Stimulated activated naive CD8-positive, alpha-beta T cell treated with anti-CD3 and anti-CD28 coated beads, Interleukin-15, amount 100 ng/mL, for 72 hours (primary cell): ENCODE measurements at places on chromosomes 12 and 14.

GRCh38 chr12:66823857-66824570, 145.1 kb upstream of the GRIP1 start:
- DNase-seq = no peak

DNA sequence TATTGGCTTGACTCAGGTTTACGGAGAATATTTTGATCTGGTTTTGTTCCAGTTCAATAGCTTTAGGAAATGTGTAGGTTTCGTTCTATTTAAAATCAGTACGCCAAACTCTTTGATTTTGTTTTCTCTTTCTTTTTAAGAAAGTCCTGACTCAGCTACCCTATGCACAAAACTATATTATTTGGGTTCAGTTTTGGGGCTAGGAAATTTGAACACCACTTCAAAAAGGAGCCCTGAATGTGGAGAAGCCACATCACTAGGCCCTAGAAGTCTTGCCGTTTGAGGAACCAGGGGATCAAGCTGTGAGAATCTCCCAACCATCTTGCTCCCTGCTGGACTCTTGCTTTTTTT, 168.2 kb upstream of the BCL2L14 start:
- no peak for DNase-seq

- no peak for DNase-seq
Observed at GRCh38 chr14:23009483-23009938, 432 bp downstream of the C14orf93 start.

- no peak for DNase-seq
Observed at GRCh38 chr14:76881348-76881747, 55.1 kb downstream of the LRRC74A start.

GRCh38 chr12:53103860-53104305, 597 bp downstream of the SOAT2 start:
- DNase-seq = no peak

GRCh38 chr12:26077915-26078702, 46.7 kb downstream of the BHLHE41 start:
- no peak for DNase-seq

DNA sequence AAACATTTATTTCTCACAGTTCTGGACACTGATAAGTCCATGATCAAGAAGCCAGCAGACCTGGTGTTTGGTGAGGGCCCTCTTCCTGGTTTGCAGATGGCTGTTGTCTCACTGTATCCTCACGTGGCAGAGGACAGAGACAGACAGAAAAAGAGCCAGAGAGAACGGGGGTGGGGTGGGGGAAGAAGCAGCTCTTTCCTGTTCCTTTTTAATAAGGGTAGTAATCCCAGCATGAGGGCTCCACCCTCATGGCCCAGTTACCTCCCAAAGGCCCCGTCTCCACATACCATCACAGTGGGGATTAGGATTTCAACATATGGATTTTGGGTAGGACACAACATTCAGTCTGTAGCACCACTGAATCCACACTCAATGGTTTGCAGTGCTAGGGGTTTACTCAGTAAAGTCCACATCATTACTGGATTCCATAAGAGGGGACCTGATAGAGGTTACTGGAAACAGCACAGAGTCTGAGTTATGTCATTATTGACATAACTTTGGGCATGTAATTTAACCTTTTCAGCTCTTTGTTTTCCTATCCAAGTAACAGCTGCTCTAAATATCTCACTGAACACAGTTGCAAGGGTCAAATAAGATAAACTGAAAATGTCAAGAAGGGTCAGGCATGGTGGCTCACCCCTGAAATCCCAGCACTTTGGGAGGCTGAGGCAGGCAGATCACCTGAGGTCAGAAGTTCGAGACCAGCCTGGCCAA, 53.2 kb downstream of the RPAP3 start:
- no peak for DNase-seq

GRCh38 chr12:76871742-76872141, 7.1 kb downstream of the CSRP2 start:
- no peak for DNase-seq

DNA sequence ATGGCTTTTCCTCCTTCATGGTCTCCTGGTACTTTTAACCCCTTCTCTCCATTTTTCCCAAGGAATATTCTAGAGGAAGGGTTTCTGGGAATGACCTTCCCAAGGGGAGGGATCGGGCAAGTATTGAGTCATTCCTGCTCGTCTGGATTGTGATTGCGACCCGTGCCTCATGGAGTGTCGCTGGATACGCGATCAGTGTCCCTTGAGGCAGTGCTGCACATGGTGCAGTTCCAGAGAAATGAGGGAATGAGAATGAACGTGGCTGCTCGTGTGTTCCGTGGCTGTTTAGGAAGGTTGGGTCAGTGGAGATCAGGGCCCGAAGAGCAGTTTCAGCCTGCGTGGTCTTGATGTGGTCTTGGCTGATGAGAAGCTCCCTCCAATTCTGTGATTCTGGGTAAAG, 234.4 kb downstream of the CACNA1C start:
- DNase-seq = no peak

DNA sequence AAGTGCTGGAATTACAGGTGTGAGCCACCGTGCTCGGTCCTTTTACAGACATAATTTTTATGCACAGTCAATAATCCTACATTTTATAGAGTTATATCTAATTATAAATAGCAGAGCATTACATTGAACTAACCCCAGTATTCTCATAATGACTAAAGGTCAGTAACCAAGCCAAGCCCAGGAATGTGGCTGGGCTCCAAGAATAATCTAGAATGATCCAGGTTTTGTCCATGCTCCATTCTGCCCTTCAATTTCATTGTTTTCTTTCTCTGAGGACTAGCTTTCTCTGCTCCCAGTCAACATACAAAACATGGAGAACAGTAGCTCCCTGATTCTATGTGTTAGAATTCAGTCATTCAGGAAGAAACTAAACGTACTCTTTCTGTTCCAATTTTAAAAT, 92.1 kb upstream of the KRR1 start:
- DNase-seq = no peak

DNA sequence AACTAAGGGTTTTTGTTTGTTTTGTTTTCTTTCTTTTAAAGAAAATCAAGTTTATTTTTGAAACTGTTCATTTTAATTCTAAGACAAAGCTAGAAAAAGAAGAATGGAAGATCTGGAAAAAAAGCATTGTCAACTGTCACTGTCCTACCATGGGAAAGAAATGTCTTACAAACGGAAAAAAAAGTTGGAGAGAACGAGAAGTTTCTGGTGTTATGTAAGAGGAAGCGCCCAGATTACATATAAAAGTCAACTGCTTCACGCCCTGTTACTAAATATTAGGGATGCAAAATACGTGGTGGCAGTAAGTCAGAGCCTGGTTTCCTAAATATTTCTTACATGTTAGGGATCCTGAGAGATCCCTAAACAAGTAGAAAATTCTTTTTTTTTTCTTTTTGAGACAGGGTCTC, 14.3 kb upstream of the FBXL14 start:
- no peak for DNase-seq

DNA sequence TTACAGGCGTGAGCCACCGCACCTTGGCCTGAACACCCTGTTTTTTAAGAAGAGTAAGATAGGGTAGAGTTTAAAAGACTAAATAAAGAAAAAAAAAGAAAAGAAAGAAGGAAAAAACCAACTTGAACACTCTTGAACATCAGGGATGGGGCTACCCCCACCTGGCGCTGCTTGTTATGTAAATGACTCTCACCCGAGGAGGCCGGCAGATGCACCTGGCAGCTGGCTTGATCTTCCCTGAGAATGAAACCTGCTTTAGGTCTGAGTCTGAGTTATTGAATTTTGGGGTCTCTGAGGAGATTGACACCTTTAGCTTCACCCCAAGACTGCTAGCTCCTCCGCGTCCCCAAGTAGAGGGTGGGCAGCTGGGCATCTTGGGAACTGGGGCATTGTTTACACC, 15.5 kb upstream of the MEG3 start:
- DNase-seq = no peak

DNA sequence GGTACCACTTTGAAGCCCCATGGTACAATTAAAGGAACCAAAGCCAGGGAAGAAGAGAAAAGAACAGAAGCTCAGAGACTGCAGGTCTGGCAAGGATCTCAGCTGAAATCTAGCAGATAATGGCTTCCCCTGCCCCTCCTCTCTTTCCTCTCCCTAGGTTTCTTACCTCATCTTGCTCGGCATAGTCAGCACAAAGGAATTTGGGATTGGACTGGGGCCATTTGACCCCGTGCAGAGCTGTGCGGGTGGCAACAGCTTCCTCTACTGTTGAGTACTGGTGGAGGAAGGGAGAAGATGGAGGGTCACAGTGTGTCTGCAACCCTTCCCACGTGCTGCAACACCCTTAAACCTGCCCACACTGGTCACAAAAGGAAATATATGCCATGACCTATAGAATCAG, 4.7 kb upstream of the CDH24 start:
- DNase-seq = no peak

GRCh38 chr12:88062474-88062873, 33.3 kb upstream of the C12orf50 start:
- DNase-seq = no peak

DNA sequence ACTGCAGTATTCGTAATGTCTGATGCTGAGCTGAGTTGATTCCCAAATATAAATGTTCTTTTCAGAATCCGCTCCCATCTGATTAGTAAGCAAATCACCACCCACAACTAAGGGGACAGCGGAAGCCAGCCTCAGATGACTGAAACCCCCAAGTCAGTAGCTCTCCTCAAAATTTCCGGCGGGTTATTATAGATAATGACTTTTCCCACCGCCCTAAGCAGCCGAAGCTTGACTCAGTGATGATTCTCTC, 469 bp upstream of the LRFN5 start:
- no peak for DNase-seq

DNA sequence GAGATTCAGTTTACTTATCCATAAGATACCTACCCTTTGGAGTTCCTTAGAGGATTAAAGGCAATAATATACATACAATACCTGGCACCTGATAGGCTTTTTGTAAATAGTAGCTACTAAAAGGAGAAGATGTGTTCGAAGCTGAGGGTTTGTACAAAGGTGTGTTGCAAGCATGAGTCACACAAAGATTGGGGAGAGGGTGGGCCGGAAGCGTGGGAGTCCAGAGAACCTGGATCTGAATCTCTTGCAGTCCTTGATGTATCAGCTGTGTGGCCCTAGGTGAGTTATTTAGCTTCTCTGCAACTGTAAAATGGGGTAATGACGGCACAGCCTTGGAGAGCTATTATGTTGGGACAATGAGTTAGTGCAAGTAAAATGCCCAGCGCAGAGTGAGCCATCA, 61.6 kb upstream of the PSMC1 start:
- DNase-seq = no peak

- no peak for DNase-seq
Observed at GRCh38 chr14:22526744-22527143, 62.3 kb downstream of the DAD1 start.

GRCh38 chr14:31564194-31564593, 3.0 kb downstream of the NUBPL start:
- DNase-seq = no peak

DNA sequence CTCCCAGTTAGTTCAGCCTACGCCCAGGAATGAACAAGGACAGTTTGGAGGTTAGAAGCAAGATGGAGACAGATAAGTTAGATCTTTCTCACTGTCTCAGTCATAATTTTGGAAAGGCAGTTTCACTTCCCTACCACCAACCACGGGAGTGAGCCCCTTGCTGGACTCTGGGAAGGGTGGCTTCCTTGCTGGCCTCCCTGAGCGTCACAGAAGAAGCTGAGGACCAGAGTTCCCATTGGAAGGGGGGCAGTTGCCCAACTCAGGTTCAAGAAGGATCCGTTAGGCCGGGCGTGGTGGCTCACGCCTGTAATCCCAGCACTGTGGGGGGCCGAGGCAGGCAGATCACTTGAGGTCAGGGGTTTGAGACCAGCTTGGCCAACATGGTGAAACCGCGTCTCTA, 106.2 kb upstream of the MAX start:
- no peak for DNase-seq

GRCh38 chr12:51813931-51814310, 34.6 kb downstream of the FIGNL2 start:
- DNase-seq = no peak

DNA sequence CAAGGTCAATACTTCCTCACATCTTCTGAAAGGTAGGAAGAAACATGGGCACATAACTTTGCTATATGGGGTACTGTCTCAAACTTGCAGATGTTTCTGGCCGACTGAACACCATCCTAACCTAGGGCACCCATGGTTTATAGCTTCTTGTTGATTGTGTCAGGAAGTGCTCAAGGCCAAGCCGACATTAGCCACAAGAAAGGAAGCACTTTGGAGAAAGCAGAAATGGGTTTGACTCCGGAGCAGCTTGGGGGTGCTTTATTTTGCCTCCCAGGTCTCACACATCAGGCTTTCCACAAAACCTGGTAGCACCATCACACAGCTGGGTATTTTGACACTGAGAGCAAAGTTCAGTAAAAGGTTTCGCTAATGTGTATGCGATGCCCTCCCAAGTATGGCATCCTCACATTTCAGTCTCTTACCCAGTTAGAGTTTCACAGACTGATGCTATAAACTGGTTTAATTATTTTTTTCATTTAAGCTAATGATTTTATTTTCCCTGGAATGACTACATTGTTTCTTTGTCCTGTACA, 25.2 kb upstream of the BHLHE41 start:
- no peak for DNase-seq

DNA sequence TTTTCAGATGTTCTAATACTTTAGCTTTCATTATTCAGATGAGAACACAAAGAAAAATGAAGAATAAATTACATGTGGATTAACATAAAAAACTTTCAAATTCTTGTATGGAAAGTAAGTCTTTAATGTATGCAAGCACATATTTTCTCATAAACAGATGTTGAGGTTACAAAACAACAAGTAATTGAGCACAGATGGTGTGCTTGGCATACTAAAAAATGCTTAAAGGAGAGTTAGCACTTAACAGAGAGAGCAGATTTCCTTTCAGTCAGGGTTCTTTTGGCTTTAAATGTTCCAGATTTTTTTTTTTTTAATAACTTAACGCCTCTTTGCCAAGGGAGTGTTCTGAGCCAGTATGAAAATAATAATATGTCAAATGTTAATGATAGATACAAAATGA, 96.0 kb downstream of the RASSF9 start:
- no peak for DNase-seq

DNA sequence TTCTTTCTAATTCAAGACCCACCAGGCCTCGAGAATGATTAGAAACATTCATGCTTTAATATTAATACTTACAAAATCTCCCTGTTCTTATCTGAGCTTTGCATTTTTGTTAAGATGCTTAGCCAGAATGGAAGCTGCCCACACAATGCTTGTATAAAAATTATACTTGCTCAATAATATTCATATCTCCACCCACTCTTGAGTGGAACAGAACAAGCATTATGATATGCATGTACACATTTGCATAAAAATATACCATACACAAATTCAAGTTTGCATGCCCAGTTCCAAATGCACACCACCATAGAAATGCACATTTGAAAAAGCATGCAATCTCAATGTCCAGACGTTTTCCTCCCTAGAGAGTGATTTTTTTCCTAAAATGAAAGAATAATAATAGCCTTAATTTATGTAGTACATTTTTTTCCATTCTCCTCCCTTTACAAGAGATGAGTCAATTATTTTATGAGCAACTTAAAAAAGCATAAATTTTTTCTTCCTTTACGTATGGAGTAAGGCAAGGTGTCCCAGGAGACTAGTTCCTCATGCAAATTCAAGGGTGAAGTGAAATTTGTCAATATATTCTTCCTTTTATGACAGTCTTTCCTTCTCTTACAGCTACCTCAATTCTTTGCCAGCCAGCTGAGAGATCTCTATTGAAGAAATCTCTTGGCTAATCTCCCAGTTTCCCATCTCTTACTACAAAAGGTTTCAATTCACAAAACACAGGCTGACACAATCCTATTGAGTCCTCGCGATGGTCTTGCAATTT, 313.1 kb upstream of the GARIN6 start:
- no peak for DNase-seq
